ENCODE measurements at places on chromosomes 2 and 18.

GRCh38 chr18:74951165-74951760, 257.7 kb downstream of the PTGR3 start:
- peak; percentile 86 for DNase-seq

DNA sequence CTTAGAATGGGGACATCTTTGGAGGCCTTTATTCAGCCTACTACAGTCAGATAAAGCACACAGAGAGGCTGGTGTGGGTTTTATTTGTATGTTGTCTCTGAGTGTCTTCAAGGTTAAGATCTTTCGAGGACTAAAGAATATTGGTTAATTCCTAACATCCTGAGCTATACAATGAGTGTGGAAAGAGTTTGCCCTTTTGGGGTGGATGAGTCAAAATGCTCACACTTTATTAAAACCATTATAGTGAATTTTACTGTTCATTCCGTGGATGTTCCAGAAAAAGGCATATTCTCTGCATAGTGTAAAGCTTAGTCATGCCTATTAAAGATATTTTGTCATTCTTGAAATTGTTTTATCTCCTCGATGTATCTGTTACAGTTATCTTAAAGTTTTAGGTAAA, 29.1 kb upstream of the SLC38A11 start:
- no peak for DNase-seq

- DNase-seq, result no peak
These were observed 6.5 kb downstream of the MAP4K4 start for GRCh38 chr2:101704046-101704466.

DNA sequence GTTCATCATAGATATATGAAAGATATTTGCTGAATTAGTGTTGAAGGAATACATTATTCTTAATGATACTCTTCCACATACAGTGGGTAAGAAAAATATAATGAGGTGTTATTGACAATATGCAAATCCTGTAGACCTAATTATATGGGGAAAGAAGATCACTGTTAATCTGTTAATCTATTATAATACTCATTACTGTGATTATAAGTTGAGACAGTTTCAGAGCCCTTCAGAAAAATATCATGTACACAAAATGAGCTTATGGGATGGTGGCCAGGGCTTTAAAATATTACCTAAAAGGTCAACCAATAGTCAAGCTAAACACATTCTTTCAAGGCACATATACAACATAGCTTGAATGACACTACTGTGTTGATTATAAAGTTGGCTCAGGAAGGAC, 163.5 kb downstream of the NOL4 start:
- DNase-seq, result no peak

DNA sequence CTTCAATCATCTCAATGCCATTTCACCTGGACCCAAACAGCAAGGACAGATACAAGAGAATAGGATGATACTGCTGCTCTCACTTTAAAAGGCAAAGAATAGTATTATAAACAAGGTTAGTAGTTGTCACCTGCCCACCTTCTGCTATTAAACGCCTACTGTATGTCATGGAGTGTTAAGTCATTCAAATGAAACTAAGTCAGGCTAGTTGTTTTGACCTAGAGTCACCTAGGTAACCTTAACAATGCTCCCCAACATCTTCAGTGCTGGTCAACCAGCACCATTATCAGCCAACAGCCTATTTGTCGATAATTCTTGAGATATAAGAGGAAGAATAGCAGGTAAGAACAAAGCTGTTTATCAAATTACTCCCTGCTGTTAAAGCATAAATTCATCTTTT, 39.2 kb downstream of the TRIP12 start:
- DNase-seq, result no peak

GRCh38 chr18:58045242-58046092, 1.4 kb downstream of the NEDD4L start:
- DNase-seq, result no peak

- DNase-seq, result no peak
These were observed 120.0 kb downstream of the DYM start for GRCh38 chr18:49340446-49340845.

DNA sequence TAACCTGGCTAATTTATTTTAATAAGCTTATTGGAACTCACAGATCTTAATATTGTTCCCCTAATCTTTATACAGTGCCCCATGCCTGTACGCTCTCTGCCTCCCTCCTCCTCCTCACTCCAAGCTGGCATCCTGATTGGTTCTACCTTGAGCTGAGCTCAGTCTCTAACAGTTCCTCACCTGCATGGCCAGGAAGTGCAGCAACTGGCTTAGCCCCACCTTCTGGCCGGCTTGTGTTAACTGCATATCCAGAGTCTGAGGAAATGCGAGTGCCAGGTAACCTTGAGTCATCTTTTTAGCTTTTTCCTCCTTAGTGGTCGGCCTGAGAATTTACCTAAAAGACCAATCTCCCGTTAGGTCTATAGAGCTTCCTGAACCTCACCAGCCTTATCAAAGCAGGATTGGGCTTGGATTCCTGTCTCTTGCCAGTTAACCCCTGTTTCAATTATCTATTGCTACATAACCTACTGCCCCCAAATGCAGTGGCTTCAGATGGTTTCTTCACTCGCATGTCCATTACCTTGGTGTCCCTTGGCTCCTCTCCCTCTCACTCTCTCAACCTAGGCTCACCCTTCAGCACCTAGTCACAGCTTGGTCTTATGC, 89.5 kb upstream of the STK39 start:
- no peak for DNase-seq

- no peak for DNase-seq
These were observed 3.5 kb downstream of the PTPN2 start for GRCh38 chr18:12880541-12880910.

DNA sequence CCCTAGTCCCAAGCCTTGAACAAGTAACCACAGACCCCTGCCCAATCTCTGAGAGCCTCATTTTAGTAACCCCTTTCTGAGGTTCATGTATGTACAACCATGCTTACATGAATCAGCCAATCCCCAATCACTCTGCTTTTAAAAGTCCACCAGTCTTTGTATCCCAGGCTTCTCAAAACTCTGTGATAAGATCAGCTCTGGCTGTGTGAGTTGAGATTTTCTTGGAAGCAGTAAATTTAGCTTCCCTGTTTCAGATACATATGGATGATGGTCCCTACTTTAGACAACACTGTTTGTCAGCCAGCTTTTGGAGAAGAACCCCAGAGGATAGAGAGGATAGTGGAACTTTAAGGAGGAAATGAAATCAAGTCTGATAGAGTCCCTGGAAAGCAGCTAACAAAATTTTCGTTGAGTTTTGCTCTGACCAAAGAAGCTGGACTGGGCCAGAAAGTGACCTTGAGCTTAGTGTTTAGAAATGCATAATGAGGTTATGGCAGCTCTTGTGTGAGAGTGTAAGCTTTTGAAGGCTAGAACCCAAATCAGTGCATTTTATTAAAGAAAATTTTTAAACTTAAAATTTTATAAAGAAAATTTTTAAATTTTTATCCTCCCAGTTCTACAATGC, 3.7 kb downstream of the ADNP2 start:
- no peak for DNase-seq

GRCh38 chr2:68948710-68949109, 4.0 kb downstream of the GKN2 start:
- DNase-seq, result no peak

DNA sequence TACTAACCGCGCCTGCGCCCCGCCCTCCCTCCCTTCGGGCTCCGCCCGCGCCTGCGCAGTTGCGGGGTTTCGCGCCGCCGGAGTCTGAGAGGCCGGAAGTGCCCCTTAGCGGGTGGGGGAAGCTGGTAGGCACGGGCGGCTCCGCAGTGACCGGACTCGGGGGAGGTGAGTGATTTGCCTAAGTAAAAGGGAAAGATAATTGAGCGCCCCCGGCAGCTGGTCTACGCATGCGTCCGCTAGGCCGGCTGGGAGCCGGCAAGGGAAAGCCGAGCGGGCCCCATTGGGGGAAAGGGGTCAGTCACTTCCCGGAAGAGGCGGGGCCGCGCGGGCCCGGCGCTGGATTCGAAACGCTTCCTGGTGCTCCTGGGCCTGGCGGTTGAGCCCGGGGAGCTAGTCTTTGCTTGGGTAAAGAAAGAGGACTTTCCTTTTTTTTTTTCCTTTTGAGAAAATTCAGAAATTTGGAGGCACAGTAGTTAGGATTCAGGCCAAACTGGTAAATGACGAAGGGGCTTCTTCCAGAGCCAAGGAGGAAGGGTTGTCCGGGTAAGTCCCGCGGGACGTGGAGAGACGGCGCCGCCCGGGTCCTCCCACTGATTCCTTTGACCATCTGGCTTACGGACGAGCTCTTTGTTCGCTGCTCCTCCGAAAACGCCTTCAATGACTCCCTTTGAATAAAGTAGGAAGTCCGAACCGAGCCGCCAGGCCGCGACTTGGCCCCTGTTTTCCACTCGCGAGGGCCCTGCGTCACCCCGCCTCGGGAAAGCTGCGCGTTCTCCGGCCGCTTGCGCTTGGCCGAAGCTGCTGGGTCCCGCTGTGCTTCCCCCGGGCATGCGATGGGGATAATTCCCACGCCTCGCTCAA, at the start of the genes GEN1 and SMC6:
GEN1 (plus strand) TSS at position 336 of the 861 bp plus-strand sequence. CDS start 5,806 bp downstream, outside the sequence.
SMC6 (minus strand) TSS at position 8 of the 861 bp plus-strand sequence. CDS start 7,864 bp downstream, outside the sequence.
- DNase-seq, result no peak

- no peak for DNase-seq
These were observed 16.6 kb upstream of the KCMF1 start for GRCh38 chr2:84954329-84954728.

GRCh38 chr2:75822336-75822735, 111.6 kb upstream of the GCFC2 start:
- no peak for DNase-seq

- DNase-seq, result no peak
These were observed 217.2 kb downstream of the ZNF516 start for GRCh38 chr18:76277801-76278200.

DNA sequence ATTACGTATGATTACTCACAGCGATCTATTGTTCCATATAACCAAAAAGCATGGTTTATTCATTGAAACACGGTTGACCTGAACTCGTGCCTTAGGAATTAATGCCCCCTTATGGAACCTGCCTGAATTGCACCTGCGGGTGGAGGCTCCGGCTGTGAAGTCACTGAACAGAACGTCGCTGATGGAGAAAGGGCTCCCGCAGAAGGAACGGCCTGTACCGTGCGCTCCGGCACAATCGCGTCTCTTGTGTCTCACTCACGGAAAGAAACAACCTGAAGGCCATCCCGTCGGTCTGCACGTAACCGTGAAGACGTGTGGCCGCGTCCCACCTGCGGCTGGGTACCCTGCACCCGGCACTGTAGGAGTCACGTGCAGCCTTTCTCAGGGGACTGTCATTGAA, 133.1 kb downstream of the NFATC1 start:
- DNase-seq, result peak; percentile 13

GRCh38 chr2:81266106-81266505, 961.6 kb upstream of the LRRTM1 start:
- no peak for DNase-seq

DNA sequence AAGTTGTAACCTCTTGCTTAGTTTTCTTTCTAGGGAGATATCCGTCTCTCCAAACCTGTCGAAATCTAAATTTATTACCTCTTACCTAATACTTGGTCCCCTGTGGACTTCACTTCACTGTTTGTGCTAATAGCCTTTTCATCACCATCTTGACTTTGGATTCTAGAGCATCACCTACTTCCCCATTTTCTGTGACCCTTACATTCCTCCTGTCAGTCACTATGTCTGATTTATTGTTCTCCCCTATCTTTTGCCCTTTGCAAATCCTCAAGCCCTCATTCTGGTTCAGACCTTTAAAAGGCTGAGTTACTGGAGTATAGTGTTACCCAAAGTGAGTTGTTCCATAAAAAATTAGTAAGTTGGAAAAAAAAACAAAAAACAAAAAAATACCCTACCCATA, 7.5 kb downstream of the MYO1B start:
- no peak for DNase-seq

- DNase-seq, result no peak
These were observed 104.7 kb upstream of the FAM117B start for GRCh38 chr2:202530038-202530437.

DNA sequence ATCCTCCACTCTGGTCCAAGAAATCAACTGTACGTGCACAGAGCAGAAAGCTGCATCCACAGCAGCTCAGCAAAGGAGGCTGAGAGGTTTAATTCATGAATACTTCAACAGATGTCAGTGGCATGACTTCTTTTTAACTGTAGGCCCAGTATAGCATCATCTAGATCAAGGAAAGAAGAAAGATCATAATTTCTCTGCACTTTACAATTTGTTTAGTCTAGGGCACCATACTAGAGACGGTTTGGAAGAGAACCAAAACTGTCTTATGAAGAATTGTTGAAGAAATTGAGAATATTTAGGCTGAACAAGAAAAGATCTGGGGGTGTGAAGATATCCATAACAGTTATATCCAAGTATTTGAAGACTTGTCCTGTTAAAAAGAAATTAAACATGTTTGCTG, 30.5 kb upstream of the MAP3K20 start:
- no peak for DNase-seq

- no peak for DNase-seq
These were observed 61.2 kb upstream of the SPP2 start for GRCh38 chr2:233989221-233989858.

DNA sequence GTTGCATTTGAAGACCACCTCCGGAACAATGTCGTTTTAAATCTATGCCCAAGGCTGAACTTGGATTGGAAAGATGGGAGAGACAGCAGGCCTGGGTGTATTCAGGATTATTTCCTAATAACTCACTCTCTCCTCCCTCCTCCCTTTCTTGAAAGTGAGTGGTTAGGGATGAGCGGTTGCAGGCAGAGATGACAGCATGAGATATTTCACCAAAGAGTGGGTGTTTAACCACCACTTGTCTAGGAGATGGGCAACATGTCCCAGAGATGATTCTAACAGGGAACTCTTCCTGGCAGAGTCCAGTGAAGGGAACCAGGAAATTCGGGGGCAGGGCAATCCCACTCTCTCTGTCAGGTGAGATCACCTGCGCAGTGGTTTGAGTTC, 123.2 kb downstream of the KCTD1 start:
- no peak for DNase-seq

DNA sequence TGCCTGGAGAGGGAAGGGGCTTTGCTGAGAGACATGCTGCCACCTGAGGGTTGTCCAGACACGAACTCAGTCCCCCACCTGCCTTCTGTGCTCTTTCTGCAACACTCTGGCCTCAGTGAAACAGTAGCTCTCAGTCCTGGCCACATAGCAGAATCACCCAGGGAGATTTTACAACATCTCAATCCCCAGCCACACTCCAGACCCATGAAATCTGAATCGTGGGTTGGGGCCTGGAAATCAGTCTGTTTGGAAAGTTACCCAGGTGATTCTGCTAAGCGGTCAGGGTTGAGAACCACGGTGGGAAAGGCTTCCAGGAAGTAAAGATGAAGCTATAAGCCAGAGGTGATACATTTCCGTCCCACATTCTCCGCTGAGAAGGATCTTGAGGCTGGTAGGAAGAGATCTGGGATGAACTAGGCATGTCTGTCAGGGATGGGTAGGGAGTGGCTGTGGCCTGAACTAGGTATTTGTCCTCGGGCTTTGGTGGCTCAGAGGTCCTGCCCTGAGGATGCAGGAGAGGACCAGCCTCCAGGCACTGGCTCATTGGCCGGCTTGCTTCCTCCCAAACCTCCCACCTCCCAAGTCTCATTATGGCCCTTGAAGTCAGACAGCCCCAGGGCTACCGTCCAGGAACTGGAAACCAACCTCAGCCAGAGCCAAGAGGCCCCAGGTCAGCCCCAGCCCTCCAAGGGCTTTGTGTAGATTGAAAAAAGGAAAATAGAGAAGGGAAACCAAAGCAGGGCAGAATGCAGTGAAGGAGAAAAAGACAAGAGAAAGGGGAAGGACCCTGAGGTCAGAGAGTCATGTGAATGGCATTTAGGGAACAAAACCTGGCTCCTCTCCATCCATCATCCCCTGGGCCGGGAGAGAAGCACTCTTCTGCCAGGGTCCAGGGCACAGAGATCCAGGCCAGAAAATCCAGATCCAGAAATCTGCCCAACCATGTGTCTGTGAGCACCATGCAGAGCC, 119.6 kb downstream of the ZFP36L2 start:
- no peak for DNase-seq

GRCh38 chr18:43485545-43485963, 208.3 kb upstream of the SYT4 start:
- no peak for DNase-seq
